ENCODE measurements at places on chromosomes 6 and 20. TPM values are rescaled to one million over a fixed set of nuclear protein-coding genes. Genes with fewer than 3 reads are reported as not detected.
A peak's percentile ranks its signal among the peaks of the same experiment; 100 is the strongest.

Gene BPI
- total RNA-seq, result not detected

DNA sequence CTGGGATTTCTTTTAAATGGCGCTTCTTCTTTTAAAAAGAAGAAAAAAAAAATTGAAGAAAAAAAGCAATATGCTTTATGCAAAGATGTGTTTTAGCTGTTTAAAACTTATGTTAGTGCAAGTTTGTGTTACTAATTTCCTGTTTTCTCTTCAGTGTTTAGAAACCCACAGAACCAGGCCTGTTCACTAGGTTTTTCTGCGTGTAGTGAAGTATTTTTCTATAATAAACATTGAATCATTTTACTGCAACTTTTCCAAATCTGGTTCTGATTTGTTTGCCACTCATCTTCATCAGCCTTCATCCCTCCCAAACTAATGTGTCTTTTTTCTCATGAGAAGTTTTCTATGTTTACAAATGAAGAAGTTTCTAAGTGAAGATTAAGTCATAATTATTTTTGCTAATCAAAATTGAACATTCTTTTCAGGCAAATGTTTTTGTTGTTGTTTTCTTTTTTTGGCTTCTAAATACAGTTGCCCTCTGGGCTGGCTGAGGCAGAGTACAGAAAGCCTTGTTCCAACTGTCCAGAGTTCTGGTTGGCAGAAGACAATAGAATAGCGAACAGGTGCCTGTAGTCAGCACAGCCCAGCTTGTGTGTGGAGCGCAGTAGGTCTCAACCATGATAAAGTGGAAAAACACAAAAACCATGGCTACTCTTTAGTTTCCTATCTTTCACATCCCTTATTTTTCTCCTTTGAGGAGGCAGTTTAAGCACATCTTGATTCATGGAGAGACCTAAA, 14.5 kb downstream of the ZNF76 start:
- H3K4me3 ChIP-seq, result no peak overlapping the region
- no peaks in the 10 kb centered on the region for H3K36me3 ChIP-seq
- no peak for DNase-seq
- no peak overlapping the region for H3K27ac ChIP-seq

Gene PRDM1
- total RNA-seq, result 1.8 TPM

- H3K27me3 ChIP-seq, result no peaks in the 10 kb centered on the region
- no peaks in the 10 kb centered on the region for H3K4me1 ChIP-seq
- no peaks in the 10 kb centered on the region for H3K36me3 ChIP-seq
These were observed 51.1 kb downstream of the RCAN2 start for GRCh38 chr6:46440141-46440540.

- H3K4me3 ChIP-seq, result no peak overlapping the region
- no peak for DNase-seq
- no peaks in the 10 kb centered on the region for H3K36me3 ChIP-seq
- no peak overlapping the region for H3K27ac ChIP-seq
These were observed 163.6 kb upstream of the CENPW start for GRCh38 chr6:126176282-126176681.

Gene ADGRB3
- 0.45 TPM for total RNA-seq

- no peaks in the 10 kb centered on the region for H3K4me1 ChIP-seq
- peaks cover 28% of the 10 kb centered on the region for H3K27me3 ChIP-seq
- no peaks in the 10 kb centered on the region for H3K36me3 ChIP-seq
These were observed 9.9 kb upstream of the GTSF1L start for GRCh38 chr20:43736588-43737158.

DNA sequence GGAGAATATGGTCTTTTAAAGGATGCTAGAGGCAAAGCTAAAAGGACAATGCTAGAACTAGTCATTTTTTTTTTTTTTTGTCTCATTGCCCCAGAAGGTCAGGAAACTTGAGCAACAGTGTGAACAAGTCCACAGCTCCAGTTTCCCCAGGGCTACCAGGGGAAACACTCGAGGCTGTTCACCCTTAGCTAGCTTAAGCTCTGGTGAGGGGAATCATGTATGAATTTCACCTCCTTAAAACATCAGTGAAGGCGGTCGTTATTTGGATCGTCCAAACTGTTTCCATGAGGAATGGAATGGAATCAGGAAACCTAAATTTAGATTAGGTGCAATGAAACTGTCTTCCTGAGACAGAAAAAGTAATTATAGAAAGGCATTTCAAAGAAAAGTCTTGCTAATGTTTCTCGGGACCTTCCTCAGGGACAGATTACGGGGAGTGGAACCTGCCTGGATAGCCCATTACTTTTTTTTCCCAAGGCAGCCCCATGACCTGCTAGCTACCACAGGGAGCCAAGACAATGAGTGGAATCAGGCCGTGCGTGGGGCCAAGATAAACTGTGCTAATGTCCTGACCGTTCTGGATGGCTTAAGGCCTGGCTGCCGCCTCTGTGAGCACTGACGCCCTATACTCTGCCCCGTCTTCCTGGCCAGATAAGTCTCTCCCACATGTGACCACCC, 164.8 kb upstream of the SGK1 start:
- peak overlapping the region; percentile 24 for H3K27ac ChIP-seq
- H3K36me3 ChIP-seq, result no peaks in the 10 kb centered on the region
- H3K4me3 ChIP-seq, result no peak overlapping the region
